ENCODE measurements at places on chromosomes 1 and 21.

- no peak for DNase-seq
These were observed 424.6 kb upstream of the CHRM3 start for GRCh38 chr1:238961790-238962189.

- no peak for DNase-seq
These were observed 953 bp upstream of the KPRP start for GRCh38 chr1:152756872-152757271.

- no peak for DNase-seq
These were observed 9.2 kb upstream of the BEND5 start for GRCh38 chr1:48785869-48786268.

DNA sequence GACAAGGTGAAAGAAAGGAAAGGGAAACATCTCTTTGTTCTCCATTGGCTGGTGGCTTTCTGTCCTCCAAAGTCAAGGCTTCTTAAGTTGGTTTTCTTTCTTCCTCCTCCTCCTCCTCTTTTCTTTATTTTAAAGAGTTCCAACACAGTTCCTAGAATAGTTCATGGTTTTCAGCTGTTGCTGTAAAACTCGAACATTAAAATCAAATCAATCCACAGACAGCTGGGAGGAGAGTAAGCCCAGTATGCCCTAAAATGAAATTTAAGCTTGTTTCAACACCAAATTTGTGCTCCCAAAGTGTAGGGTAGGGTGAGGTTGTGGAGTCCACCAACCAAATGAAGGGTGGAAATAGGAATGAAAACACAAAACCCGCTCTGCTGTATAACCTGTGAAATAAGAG, 10.5 kb upstream of the CPLANE2 start:
- DNase-seq: no peak

DNA sequence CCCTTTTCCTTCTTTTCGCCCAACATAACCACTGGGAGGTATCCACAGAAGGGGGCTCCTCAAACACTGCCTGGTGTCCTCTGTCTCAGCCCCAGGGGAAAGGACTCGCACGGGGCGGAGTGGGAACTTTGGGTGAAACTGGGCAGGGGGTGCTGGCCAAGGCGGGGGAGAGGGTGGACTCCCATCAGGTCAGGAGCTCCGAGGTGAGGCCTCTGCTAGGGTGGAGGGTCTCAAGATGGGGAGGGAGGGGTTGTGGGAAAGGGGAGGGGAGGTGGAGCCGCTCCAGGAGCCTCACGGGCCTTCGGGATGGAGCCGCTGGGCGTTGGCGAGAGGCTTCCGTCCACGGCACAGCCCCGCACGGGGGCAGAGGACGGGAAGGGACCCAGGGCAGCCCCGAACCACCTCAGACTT, 43.2 kb upstream of the POFUT2 start:
- DNase-seq: no peak

- no peak for DNase-seq
These were observed 174.8 kb downstream of the HS2ST1 start for GRCh38 chr1:87089070-87089736.

GRCh38 chr21:42833859-42834725, 45.2 kb downstream of the WDR4 start:
- no peak for DNase-seq

DNA sequence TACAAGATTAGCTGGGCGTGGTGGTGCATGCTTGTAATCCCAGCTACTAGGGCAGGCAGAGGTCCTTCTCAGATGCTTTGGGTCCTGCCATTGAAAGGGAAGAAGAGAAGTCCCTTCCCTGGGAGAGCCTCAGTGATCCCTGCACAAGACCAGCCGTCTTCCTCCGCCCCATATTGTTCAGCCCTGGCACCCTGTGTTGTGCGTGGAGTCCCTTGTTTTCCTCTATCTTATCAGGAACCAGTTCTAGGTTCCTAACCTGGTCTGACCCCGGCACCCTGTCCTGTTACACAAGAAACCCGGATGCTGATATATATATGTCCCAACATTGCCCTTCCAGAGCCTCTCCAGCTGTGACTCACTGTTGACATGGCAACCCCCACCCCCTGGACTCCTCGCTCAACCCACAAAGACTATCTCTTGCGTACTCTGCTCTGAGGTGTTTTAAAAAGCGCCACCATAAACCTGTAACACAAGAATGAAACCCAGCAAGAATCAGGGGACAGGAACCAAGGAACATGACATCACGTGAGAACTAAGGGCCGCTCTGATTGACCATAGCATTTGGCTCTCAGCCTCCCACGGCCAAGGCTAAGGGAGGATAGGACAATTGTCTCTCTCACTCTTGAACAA, 4.8 kb downstream of the MX2 start:
- DNase-seq: peak; percentile 81

DNA sequence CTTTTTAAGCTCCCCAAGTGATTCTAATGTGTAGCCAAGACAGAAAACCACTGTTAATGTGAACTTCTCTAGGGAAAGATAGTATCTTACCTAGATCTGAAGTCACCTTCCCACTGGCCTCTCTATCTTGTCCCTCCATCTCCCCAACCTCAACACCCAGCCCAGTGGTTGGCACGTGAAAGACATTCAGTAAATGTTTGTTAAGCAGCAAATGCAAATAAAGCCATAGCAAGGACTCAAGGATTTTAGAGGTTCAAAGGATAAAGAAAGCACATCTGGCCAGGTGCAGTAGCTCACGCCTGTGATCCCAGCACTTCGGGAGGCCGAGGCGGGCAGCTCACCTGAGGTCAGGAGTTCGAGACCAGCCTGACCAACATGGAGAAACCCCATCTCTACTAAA, 9.8 kb downstream of the CLCC1 start:
- no peak for DNase-seq

GRCh38 chr1:188652678-188653077, 1823.9 kb downstream of the PLA2G4A start:
- no peak for DNase-seq

DNA sequence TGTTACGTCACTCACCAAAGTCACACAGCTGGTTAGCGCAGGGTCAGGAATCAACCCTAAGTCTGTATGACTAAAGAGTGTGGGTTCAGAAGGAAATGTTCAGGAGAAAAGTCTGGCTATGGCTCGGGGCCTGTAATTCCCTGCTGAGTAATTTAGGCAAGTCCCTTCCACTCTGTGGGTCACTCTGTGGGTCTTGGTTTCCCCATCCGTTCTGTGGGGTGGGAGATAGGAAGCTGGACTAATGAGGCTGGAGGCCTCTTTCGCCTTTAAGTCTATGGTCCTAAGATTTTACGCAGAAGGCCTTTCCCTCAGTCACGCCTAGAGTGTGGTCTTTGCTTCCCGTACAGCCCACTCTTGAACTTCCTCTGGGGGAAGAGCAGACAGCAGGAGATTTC, 14.3 kb upstream of the MED18 start:
- no peak for DNase-seq

GRCh38 chr21:38878379-38879179, 72.8 kb downstream of the ETS2 start:
- no peak for DNase-seq

- DNase-seq: peak; percentile 58
These were observed at the start of the genes FBXO2 and FBXO44 for GRCh38 chr1:11654137-11654938. FBXO2 (minus strand) TSS chr1:11654429; CDS start chr1:11654340, 89 bp downstream. FBXO44 (plus strand) TSS chr1:11654877; CDS start chr1:11655836, 959 bp downstream.

DNA sequence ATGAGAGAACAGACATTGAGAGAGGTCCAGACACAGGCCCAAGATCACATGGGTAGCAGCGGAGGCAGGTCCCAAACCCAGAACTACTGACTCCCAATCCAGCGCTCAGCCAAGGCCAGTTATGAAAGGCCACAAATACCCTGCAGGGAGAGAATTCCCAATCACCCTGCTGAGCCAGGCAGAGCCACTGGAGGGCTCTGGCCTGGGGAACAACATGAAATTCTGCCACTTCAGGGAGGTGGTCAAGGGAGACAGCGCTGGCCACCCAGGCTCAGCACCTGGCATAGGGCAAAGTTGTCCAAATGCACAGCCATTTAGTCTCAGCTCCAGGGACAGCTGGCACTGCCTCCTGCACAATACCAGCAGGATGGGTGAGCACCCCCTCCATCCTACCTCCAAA, 27.5 kb downstream of the SLC9A1 start:
- no peak for DNase-seq

- DNase-seq: peak; percentile 24
These were observed 93.3 kb upstream of the CD1D start for GRCh38 chr1:158087320-158087927.

DNA sequence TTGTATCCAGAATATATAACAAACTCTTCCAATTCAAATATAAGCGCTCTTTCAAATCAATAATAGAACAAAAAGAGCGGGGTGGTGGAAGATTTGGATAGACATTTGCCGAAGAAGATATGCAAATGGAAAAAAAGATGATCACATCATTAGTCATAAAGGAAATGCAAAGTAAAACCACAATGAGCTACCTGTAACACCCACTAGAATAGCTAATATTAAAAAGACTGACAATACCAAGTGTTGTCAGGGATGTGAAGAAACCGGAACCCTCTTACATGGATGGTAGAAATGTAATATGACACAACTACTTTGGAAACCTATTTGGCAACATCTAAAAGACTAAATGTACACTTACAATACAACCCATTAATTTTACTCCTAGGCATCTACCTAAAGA, 5.7 kb upstream of the TRAF5 start:
- DNase-seq: no peak

All from CD4-positive, alpha-beta T cell treated with Interleukin-15 for 1 hour (primary cell).